A549 treated with dexamethasone at 1 μM for 4 hours (cell line): ENCODE measurements at places on chromosomes 16 and 17. TPM values are rescaled to one million over a fixed set of nuclear protein-coding genes. Genes with fewer than 3 reads are reported as not detected.

IGSF6 gene
- total RNA-seq: not detected in 5 replicates

ARRB2 gene
- 46.9 to 68.9 TPM (median 57.2 TPM) in 5 replicates for total RNA-seq

SLFN11 gene
- total RNA-seq: 4.0 to 6.8 TPM (median 5.9 TPM) in 5 replicates

PRSS33 gene
- total RNA-seq: not detected in 5 replicates

CCL1 gene
- total RNA-seq: not detected in 5 replicates

IGFBP4 gene
- total RNA-seq: 2,073 to 3,040 TPM (median 2,640 TPM) in 5 replicates

THUMPD1 gene
- total RNA-seq: 23.0 to 28.1 TPM (median 26.8 TPM) in 5 replicates

KRTAP3-1 gene
- total RNA-seq: not detected in 5 replicates

SERPINF2 gene
- total RNA-seq: 3.8 to 4.6 TPM (median 4.2 TPM) in 5 replicates

SSTR5 gene
- total RNA-seq: 0.30 to 0.64 TPM (median 0.54 TPM) in 5 replicates

DNAH9 gene
- 0.13 TPM in 1 of 5 replicates, not detected in the others for total RNA-seq

MYH11 gene
- total RNA-seq: 0.02 to 0.10 TPM (median 0.09 TPM) in 4 of 5 replicates, not detected in the other

SHISA9 gene
- 0.07 to 0.12 TPM (median 0.08 TPM) in 5 replicates for total RNA-seq

SLC9A5 gene
- total RNA-seq: 0.87 to 1.7 TPM (median 1.4 TPM) in 5 replicates

CHD9NB gene
- 0.63 to 1.3 TPM (median 0.99 TPM) in 5 replicates for total RNA-seq

GNGT2 gene
- 0.39 to 1.1 TPM (median 0.70 TPM) in 5 replicates for total RNA-seq

TNFSF12 gene
- total RNA-seq: 6.8 to 12.9 TPM (median 12.1 TPM) in 5 replicates

TOP2A gene
- 179 to 230 TPM (median 203 TPM) in 5 replicates for total RNA-seq

KRT32 gene
- total RNA-seq: 0.05 to 0.07 TPM (median 0.06 TPM) in 3 of 5 replicates, not detected in the others

ACSM3 gene
- 3.4 to 6.0 TPM (median 4.7 TPM) in 5 replicates for total RNA-seq

CLEC18B gene
- 0.12 to 0.46 TPM (median 0.40 TPM) in 5 replicates for total RNA-seq

TPSB2 gene
- total RNA-seq: 0.12 TPM in 1 of 5 replicates, not detected in the others

HNF1B gene
- total RNA-seq: 13.8 to 20.7 TPM (median 19.3 TPM) in 5 replicates

OR2C1 gene
- total RNA-seq: not detected in 5 replicates

ARL6IP1 gene
- 251 to 407 TPM (median 288 TPM) in 5 replicates for total RNA-seq

AMDHD2 gene
- total RNA-seq: 14.7 to 22.9 TPM (median 19.9 TPM) in 5 replicates

CPHXL2 gene
- not detected in 5 replicates for total RNA-seq

APOH gene
- total RNA-seq: 3.9 to 6.7 TPM (median 5.0 TPM) in 5 replicates

NPIPA5 gene
- 3.8 to 5.0 TPM (median 4.6 TPM) in 4 of 5 replicates, not detected in the other for total RNA-seq
